Activated CD4-positive, CD25-positive, alpha-beta regulatory T cell (primary cell): ENCODE measurements at places on chromosomes 6 and 20.

GRCh38 chr6:39882531-39882899 lies 51.7 kb downstream of the MOCS1 start:
- no peak for DNase-seq

DNA sequence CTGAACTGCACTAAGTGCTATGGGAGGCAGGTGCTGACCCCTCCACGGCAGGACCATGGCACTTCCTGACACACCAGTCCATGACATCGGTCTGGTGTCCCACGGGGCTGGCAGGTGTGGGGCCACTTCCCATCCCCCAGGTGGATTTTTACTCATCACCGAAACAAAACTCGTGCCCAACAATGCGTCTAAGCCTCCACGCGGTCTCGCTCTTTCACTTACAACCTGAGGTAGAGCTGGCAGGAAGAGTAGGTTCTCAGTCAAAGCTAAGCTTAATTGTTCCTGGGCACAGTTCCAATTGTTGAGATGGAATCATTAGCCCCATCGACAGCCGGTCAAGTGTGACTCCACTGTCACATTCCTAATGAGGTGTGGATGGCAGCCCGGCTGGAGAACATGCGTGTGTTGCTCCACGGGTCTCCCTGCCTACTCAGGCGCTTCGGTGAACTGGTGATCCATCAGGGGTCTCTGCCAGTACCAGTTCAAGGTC lies 125.7 kb downstream of the SLC23A2 start:
- no peak for DNase-seq

- DNase-seq = no peak
Observed at GRCh38 chr20:38706509-38706908, 17.8 kb upstream of the SLC32A1 start.

- no peak for DNase-seq
Observed at GRCh38 chr6:16851044-16851540, 89.8 kb upstream of the ATXN1 start.

DNA sequence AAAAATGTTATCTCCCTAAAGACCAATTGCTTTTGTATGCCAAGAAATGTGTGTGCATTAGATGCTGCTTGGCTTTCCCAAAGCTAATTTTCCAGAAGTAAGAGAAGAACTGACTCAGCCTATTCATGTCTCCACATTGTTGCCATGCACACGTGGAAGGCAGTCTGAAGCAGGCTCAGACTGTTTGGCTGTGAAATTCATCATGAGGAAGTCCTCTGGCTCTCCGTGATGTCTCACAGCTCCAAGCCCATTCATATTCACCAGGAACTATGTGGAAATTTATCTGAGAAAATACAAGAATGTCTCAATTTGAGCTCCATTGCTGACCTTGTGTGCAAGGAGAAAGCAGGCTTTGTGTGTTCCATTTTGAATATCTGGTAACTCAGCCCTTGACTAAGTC lies 1022.2 kb upstream of the GJE1 start:
- DNase-seq = no peak
